ENCODE measurements at places on chromosomes 7 and 10.

- no peak for DNase-seq
Observed at GRCh38 chr7:32948202-32948601, 9.0 kb upstream of the FKBP9 start.

- DNase-seq: no peak
Observed at GRCh38 chr7:118855290-118855689, 630.8 kb downstream of the ANKRD7 start.

DNA sequence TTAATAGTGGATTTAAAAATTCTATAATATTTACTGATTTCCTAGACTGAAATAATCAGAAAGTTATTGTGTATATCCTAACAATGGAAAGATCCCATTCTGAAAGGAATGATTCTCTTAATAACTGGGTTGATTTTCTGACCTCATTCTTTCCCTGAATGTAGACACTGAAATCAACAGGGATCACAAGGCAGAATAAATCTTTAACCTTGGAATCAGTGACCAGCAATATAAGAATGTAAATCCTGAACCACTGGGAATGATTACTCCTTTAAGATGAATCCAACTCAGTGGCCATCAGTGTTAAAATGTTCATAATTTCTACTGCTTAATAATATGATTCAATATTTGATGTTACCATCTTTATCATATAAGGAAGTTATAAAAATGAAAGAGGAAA is 47.6 kb downstream of the ANKRD26 start:
- DNase-seq: no peak

- no peak for DNase-seq
Observed at GRCh38 chr7:135190703-135191102, 20.2 kb upstream of the CYREN start.

DNA sequence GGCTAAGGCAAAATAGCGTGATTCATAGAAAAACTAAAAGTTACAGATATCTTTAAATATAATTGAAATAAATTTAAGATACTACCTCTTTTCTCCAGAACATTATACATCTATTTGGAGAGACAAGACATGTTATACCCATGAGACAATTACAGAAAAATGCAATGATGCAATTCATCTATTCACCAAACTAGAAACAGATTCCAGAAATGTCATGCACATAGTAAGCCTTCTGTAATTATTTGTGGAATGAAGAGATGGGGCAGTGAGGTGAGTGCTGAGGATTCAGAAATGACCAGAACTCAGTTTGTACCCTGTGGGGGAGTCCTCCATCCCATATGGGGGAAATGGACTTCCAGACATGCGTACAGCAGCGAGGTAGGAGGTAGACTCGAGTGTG is 99.4 kb downstream of the MKX start:
- DNase-seq: no peak

DNA sequence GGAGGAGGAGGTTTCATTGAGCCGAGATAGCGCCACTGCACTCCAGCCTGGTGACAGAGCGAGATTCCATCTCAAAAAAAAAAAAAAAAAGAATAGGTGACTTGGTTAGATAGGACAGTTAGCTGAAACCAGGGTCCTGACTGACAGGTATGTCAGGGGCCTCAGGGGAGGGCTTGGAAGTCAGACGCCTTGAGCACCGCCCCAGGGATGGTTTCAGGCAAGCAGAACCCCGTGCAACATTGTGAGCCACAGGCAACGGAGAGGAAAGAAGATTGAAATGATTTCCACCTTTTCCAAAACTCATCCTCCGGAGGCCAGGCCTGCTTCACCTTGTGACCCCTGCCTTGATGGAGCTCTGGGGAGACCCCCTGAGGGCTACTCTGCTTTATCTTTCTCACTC is 8.6 kb downstream of the UCMA start:
- DNase-seq: no peak

DNA sequence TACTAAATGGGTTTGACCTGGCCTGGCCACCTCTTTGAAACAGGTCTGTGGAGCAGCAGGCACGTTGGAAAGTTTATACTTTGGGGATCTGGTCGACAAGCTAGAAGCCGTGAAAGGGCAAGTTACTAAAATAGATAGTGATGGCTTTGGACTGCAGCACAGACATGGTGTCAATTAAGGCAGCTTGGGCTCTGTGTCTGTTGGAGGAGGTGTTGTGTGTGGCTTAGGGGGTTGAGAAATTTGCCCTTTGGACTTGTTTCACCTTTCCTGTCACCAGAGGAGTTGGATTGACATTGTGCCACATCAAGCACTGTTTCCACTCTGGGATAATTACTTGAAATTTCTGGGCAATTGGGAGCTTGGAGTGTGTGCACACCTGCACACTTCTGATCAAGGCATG is 251.8 kb upstream of the MKI67 start:
- no peak for DNase-seq

GRCh38 chr7:44472843-44473242 is 17.6 kb downstream of the NUDCD3 start:
- no peak for DNase-seq

- no peak for DNase-seq
Observed at GRCh38 chr7:50706469-50706937, 76.2 kb downstream of the GRB10 start.

GRCh38 chr7:97017192-97018125 is 7.2 kb downstream of the DLX5 start:
- no peak for DNase-seq

GRCh38 chr7:71308096-71308495 is 176.2 kb downstream of the GALNT17 start:
- DNase-seq: no peak

- DNase-seq: no peak
Observed at GRCh38 chr10:121667948-121668313, 69.7 kb upstream of the FGFR2 start.

DNA sequence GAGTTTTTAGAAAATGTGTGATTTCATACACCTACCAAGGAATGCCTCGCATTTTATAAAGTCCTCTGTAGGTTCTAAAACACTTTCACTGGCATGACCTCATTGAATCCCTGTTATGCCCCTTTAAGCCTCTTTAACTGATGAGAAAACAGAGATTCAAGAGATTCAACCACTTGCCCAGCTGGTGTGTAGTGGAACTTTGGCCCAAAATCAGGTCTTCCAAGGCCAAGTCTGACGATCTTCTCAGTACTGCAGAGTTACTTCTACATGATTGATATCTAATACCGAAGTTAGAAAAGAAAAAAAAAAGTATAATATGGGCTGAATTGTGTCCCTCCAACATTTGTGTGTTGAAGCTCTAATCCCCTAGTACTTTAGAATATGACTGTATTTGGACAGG is 202.0 kb downstream of the WDR11 start:
- DNase-seq: no peak

DNA sequence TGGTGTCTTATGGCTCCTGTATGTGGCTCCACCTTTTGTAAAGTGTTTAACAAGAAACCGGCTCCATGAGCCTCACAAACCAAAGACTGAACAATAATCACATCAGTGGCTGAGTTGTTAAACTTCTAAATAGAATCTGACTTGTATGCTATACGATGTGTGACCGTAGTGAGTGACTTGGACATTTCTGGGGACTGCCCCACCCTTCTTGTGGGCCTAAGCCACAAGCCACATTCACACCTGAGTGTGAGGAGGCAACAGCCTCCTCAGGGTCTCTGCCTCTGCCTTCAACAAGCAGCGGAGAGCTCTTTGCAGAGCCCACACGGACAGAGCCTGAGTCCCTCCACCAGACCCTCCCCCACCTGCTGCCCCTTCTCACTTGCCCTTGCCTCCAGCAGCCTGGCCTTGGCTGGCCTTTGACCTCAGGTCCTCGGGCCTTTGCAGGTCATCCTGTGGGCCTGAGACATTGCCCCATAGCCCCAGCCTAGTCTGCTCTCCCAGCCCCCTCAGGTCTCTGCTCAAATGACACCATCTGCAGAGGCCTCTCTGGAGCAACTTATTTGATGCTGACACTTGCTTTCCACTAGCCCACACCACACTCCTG is 156.8 kb upstream of the TNS3 start:
- no peak for DNase-seq

- DNase-seq: no peak
Observed at GRCh38 chr10:75441196-75441595, 9.8 kb downstream of the LRMDA start.

- no peak for DNase-seq
Observed at GRCh38 chr7:7790041-7790741, 71.8 kb upstream of the RPA3 start.

- no peak for DNase-seq
Observed at GRCh38 chr7:45663965-45664633, 89.9 kb downstream of the ADCY1 start.

DNA sequence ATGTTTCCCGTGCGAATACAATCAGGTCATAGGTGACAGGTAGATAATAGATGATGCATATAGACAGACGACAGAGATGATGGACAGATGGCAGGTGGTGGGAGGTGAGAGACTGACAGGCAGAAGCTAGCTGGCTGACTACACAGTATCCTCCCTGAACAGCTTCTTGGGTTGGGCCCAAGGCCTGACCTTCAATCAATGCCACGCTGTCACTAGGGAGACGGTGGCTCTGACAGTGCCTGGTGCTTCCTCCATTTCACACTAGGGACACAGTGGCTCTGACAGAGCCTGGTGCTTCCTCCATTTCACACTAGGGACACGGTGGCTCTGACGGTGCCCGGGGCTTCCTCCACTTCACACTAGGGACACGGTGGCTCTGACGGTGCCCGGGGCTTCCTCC is 200.1 kb downstream of the DIP2C start:
- DNase-seq: no peak

DNA sequence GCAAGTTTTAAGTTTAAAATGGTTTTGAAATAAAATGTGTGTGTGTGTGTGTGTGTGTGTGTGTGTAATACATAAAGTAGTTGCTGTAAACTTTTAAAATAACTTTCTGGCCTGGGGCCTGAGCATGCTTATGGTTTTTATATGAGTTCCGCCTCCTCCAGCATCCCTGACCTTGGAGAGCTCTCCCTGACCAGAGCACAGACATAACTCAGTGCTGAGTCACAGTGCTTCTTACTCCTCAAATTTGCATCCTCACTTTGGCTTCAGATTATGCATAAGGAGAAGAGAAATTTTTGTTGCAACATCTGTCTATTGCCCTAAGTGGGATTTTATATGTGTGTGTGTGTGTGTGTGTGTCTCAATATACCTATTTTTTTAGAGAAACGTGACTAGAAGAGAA is 200.8 kb downstream of the ELMO1 start:
- no peak for DNase-seq

- no peak for DNase-seq
Observed at GRCh38 chr10:70846795-70847194, 31.0 kb downstream of the SGPL1 start.

DNA sequence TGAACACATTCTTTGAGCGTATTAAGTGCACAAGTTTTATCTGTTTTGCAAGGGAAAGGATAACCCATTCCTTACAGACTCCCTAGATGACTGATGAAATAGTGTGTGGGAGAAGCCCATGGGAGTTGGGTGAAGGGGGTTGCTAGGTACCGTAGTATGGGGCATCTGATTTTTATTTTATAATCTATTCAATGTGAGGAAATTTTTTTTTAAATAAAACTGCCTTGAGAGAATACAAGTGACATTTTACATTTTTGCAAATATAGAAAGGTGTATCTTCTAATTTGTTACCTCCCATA is 1.4 kb downstream of the BTAF1 start:
- DNase-seq: no peak

DNA sequence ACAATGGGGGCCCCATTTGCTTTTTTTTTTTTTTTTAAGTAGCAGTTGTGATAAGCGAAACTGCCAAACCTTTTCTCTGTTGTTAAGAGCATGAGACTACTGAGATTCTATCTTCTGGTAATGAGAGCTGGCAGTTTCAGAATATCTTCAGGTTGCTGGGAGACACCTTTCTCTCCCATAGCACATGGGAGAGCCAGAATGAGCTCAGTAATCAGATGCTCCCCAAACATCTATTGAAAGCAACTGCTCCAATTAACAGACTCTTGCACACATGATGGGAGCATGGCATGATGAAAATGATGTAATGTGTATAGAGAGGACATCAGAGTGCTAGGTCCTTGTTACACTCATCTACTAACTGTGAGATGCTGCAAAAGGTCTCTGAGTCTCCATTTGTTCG is 18.8 kb downstream of the MYO3A start:
- DNase-seq: peak; percentile 66

DNA sequence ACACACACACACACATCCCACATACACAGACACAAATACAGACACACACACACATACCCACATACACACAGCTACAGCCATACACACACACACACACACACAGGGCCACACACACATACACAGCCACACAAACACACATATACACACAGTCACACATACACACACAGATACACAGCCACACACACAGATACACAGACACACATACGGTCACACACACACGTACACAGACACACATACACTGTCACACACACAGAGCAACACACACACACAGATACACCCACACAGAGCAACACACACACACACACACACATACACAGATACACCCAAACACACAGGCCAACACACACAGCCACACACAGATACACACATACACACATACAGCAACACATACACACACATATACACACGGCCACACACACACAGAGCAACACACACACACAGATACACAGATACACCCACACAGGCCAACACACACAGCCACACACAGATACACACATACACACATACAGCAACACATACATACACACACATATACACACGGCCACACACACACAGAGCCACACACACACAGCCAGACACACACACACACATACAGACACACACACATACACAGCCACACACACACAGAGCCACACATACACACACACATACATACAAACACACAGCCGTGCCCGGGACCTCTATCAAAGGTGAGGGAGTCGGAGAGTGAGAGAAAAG is 22.3 kb downstream of the KCP start:
- no peak for DNase-seq

DNA sequence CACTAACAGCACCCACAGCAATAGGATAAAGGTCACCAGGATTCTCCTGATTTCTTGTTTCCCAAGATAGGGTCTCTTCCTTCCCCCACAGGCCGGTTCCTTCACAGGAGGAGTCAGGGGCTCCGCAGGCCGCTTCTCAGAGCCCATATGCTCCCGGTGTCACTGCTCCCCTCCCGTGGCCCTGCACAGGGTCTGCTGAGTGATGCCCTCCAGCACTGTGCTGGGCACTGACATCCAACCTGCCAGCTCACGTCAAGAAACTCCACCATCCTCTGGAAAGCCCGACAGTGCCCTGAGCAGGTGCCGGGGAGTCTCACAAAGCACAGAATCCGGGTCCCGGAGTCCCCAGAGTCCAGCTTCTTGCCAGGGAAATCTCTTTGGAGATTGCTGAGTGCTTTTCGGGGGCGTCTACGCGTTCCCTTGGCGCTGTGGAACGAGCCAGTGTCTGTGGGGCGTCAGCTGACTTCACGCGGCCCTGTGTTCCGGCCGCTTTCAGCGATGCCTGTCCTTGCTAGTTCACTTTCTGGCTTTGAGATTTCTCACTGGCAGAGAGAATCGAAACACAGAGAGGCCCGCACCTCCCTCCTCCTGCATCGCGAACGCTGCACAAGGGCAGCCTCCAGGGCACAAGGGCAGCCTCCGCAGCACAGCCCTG is 567.5 kb downstream of the DNAJB6 start:
- peak; percentile 75 for DNase-seq

GRCh38 chr7:140618306-140618705 is 22.3 kb downstream of the DENND2A start:
- DNase-seq: no peak

All from MM.1S (cell line).